Caki2 (cell line): ENCODE measurements at places on chromosomes 5 and 9. TPM values are rescaled to one million over a fixed set of nuclear protein-coding genes. Genes with fewer than 3 reads are reported as not detected.

The SYNPO gene
- total RNA-seq = 1.1 and 1.2 TPM in 2 replicates

The PDE6A gene
- total RNA-seq = 0.07 and 0.14 TPM in 2 replicates

The ARL14EPL gene
- total RNA-seq = 0.34 TPM in 1 of 2 replicates, not detected in the other

The ZNF782 gene
- total RNA-seq = 1.6 and 5.9 TPM in 2 replicates

DNA sequence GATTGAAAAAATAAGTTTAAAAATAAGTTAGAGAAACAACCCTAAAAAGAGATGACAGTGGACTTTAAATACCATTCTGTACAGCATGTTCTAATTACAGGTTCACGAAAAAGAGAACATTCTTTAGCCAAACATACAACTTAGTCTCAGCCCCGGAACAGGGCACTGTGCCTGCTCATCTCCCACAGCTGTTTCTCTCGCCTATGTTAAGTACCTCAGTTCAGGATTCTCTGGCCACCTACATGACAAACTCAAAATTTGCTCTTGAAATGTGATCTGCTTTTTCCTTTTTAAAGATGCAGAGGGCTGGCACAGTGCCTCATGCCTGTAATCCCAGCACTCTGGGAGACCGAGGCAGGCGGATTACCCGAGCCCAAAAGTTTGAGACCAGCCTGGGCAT is 52.3 kb downstream of the MYO10 start:
- DNase-seq = no peak

DNA sequence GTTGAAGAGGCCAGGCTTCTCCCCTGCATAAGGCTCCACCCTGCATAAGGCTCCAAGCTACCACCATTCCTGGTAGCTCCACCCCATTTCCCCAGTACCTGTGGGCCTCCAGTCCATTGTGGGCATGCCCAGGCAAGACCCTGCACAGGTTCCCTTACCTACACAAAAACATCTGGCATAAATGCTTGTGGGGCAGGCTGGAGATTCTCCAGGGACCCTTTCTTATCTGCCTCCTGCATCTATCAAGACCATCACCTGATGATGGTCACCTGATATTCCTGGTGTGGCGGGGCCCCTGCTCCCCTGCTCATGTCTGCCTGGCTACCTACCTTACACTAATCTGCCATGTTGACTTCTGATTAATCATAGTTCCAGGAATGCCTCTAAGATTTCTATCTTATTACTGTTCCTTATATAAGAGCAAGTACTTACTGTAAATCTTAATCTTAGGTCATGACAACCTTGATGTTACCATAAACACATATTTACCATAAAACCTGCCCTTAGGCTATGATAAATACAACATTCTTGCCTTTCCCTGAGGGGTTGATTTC is 41.0 kb downstream of the FGD3 start:
- DNase-seq = no peak

GRCh38 chr5:7850395-7851239 is at the start of gene CFAP90:
CFAP90 (minus strand) TSS chr5:7851133; CDS start chr5:7851021, 112 bp downstream.
- peak; percentile 63 for DNase-seq

GRCh38 chr5:69131304-69131703 is 35.6 kb upstream of the CCNB1 start:
- DNase-seq = no peak

GRCh38 chr5:11324521-11325289 is 563.7 kb upstream of the DAP start:
- no peak for DNase-seq

DNA sequence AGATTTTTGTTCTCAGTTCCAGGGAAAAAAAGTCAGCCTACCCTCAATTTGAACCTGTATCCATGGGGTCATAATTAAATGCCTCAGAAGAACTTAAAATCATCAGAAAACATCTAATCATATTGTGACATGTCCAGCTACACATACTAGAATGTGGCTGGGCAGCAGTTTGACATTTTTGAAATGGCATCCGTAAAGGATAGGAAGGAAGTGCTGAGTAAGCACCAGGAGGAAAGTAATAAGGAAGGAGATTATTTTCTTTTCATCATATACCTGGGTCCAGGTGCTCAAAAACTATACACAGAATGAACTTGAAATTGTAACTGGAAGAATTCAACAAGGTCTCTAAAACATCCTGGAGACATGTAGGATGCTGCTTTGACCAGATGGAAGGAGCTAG is 116.9 kb upstream of the RAI14 start:
- no peak for DNase-seq

DNA sequence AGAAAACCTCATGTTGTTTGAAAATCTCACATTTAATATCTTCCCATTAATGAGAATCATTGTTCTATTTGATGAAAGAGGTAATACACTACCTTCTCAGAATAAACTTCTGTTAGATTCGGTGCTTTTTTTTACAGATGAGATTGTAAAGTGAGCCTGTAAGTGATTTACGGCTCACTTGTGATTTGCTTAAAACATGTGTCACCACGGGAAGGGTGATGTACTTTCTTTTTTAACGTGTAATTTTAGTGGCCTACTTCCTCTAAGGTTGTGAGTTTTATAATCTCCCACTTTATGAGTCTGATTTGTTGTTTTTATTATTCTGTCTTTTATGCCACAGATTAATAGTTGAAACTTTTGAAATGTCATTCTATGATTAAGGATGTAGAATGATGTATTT is 15.9 kb downstream of the ANXA1 start:
- no peak for DNase-seq
